ENCODE measurements at places on chromosomes 7 and 10. TPM values are rescaled to one million over a fixed set of nuclear protein-coding genes. Genes with fewer than 3 reads are reported as not detected.

Gene GPR22
- total RNA-seq = not detected

Gene C10orf67
- total RNA-seq = not detected

Gene HTR5A
- total RNA-seq = not detected

Gene RBM20
- 0.04 TPM for total RNA-seq

Gene NKX1-2
- 37.0 TPM for total RNA-seq

Gene TRIL
- total RNA-seq = 5.1 TPM

Gene PLXDC2
- total RNA-seq = 19.4 TPM

Gene ZNF789
- total RNA-seq = 14.2 TPM

Gene MGMT
- total RNA-seq = 19.3 TPM

Gene PDAP1
- 93.1 TPM for total RNA-seq

Gene CPA2
- not detected for total RNA-seq

Gene GIMAP4
- total RNA-seq = not detected

Gene COL28A1
- total RNA-seq = 0.31 TPM

Gene MMD2
- 0.38 TPM for total RNA-seq

Gene ABCB4
- total RNA-seq = 1.2 TPM
